ENCODE measurements at places on chromosomes 4 and X.

- DNase-seq: no peak
Observed at GRCh38 chrX:2523911-2524310, 23.1 kb upstream of the DHRSX start.

GRCh38 chrX:71162981-71163380 lies 18.3 kb downstream of the NLGN3 start:
- no peak for DNase-seq

DNA sequence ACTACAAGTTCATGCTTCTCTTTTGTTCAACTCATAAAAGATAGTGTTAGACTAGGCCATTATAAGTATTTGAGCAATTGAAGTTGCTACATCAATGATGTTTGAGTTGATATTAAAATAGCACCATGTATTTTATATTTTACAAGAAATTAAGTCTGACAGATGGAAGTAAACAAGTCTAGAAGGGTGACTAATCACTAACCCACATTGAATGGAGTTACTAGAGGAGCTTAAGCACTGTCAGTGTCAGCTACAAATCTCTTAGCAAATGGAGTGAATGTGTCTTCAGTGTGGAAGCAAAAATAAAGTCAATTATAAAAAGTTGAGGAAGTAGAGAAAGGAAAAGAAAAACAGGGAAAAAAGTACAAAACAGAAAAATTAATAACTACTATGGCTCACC lies 592.5 kb downstream of the PCDH18 start:
- DNase-seq: no peak

- DNase-seq: no peak
Observed at GRCh38 chr4:133483600-133484246, 334.6 kb downstream of the PCDH10 start.

- DNase-seq: no peak
Observed at GRCh38 chr4:124331781-124332180, 380.8 kb downstream of the ANKRD50 start.

DNA sequence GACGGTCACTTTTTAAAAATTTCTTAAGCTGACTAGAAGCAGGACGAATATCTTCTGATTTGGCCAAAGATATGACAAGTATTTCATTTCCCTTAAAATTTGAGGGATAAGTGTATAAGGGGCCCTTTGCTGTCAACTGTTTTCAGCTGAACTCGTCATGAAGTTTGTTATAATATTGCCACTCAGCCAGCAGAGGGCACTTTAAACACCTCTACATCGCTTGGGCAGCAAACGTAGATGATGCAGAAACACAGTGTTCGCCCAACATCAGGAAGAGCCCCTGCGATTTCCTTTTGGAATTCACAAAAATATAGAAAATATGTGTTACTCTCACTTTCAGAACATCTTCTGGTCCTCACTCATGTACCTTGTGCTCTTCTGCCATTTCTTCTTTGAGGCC lies 435.7 kb upstream of the FMR1 start:
- DNase-seq: no peak

DNA sequence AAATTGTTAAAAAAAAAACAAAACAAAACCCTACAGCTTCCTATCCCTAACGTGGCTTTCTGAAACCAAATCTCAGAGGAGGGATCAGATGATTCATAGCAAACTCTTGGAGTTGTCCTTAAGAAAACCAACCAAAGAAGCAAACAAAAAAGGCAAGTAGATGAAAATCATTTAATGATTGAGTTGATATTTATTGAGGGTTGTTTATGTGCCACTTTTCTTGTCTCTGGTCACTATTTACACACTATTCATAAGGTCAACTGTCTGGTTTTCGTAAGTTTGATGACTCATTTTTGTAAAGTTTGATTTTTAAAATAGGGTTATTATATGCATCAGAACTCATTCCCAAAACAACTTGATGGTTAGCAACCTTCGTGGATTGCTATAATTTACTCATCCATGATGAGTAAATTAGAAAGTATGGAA lies 133.4 kb downstream of the UNC5C start:
- DNase-seq: no peak

- DNase-seq: no peak
Observed at GRCh38 chr4:108327642-108328382, 159.1 kb upstream of the LEF1 start.

GRCh38 chr4:15063341-15063740 lies 61.1 kb downstream of the CPEB2 start:
- DNase-seq: no peak

DNA sequence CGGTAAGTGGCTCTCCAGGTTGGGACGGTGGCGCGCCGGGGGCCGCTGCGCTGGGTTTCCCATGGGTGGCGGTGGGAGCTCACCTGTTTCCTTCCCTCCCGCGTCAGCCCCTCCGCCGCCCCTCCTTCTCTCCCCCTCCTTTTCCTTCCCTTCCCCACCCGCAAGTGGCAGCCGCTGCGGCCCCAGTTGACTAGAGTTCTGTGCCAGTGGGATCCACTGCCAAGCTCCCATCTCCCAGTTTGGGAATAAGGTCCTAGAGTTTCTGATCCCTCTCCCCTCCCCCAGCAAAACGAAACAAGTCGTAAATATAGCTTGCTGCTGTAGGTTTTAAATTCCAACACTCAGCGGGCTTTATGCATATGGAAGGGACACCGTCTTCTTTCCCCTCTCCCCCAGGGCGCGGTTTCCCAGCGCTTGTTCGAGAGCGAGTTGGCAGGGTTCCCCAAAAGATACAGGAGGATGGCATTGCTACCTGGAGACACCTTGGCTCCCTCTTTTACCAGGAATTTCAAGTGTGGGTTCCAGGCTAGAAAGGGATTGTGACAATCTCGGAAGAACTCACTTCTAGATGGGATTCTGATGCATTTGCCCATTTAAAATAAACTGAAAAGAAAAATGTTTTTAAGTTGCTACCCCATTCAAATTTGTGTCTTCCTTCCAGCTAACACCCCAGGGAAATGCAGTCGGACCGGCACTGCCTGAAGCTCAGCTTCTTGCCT lies 1.2 kb downstream of the TLL1 start:
- DNase-seq: no peak

GRCh38 chr4:120472447-120473131 lies 405.9 kb upstream of the MAD2L1 start:
- no peak for DNase-seq

DNA sequence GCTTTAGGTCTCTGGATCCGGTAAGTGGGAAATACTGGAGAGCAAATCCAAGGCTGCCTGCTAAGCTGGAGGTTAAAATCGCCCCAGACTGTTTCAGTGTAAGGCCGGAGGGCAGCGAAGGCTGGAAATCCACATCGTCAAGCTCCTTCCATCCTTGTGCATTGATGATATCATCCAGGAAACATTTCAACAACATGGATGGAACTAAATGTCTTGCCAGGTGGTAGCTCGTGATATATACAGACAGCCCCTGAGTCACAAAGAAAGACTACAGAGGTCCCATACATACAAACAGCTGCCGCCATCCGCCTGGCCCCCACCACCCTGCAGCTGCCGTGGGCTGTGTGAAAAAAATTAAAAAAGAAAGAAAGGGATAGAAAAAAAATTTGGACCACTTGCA lies 148.9 kb upstream of the RBPJ start:
- no peak for DNase-seq

GRCh38 chrX:135095715-135096114 lies 24.6 kb downstream of the ETDB start:
- DNase-seq: no peak

DNA sequence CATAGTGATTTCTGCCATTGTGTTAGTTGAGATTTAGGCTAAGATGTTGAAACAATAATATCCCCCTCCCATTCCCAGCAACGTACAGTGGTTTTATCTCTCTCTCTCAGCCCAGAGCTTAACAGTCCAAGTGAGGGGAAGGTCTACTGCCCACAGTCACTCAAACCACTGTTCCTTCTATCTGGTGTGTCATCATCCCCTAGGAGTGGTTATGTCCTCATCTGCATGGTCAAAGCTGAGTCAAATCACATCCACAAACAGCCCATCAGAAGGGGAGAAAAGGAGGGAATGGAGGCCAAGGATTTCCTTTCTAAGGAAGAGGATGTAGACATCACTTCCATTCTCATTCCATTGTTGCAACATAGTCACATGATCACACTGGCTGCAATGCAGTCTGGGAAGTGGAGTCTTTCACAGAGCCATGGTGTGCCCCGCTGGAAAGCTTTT lies 42.8 kb upstream of the CHRNA9 start:
- no peak for DNase-seq

DNA sequence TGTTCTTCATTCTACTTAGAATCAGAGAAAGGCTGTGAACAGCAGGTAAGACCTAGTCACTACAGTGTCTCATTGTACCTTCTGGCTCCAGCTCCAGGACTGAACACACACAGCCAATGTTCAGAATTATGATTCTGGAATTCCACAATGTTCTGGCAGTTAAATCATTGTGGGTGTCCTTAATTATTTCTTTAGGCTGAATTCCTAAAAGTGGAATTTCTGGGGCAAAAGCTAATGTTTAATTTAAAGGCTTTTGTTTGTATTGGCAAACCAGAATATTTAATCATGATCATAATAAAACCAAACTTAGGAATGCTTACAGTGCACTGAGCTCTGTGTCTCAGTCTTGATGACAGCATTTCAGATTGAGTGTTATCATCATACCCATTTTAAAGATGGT lies 67.0 kb upstream of the FAT1 start:
- DNase-seq: no peak

DNA sequence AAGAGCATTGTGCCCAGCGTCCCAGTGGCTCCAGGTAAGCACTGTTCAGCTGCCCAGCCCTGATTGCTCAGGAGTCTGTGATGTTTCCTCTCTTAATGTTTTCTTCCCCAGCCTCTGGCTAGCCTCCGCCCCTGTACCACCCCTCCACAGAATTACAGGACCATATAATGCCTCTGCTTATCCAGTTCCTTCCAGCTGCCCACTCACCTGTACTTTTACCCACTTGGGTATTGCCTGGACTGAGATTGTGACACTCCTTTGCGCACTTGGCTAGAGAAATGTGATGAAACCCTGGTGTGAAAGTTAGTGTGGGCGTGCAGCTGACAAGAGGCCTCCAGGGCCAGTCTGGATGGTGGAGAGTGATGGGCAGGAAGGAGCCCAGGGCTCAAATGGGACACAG lies at the start of gene AWAT2:
TSS of gene AWAT2 (minus strand) at position 14 of the 400 bp plus-strand sequence. CDS start at position 8, 6 bp downstream.
- no peak for DNase-seq

DNA sequence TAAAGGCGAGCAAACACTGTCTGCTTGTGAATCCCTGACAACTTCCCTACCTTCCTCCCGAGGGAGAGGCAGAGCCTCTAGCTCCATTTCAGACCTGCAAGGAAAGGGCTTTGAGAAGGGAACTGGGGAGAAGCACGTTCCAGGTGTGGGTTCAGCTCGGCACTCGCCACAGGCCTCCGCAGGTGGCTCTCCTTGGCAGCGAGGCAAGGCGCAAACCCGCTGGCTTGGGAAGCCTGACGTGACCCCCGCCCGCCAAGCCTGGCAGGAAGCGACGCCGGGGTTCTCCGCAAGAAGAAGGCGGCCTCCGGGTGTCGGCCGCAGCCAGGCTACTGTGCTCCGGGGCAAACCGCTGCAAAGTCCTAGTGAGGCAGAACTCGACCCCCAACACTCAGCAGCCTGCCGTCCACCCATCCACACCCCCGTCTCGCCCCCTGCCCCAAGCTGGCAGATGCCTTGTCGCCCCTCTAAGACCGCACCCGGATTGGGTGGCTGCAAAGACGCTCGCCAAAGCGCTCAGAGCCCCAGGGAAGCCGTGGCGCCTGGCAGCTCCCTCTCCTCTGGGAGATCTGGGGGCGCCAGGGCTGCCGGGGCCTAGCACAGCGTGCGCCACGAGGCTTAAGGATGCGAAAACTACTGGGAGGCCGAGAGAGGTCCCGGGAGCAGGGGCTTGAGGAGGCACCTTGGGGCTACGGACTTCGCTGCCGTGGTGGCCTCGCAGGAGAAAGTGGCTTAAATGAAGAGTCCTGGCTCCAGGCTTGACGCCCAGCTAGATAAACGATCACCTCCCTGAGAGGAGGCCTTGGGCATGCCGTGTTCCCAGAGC lies 21.8 kb downstream of the NKX3-2 start:
- DNase-seq: no peak

DNA sequence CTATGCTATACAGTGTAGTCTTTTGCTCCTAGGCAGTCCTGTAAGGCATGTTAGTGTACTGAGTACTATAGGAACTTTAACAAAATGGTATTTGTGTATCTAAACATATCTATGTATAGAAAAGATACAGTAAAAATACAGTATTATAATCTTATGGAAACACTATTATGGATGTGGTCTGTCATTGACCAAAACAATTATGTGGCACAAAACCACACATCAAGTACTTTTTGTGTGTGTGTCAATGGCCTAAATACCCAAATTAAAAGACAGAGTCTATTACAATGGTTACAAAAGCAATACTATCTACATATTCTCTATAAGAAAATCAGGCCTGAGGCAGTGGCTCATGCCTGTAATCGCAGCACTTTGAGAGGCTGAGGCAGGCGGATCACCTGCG lies 610.2 kb upstream of the NDST4 start:
- DNase-seq: no peak

DNA sequence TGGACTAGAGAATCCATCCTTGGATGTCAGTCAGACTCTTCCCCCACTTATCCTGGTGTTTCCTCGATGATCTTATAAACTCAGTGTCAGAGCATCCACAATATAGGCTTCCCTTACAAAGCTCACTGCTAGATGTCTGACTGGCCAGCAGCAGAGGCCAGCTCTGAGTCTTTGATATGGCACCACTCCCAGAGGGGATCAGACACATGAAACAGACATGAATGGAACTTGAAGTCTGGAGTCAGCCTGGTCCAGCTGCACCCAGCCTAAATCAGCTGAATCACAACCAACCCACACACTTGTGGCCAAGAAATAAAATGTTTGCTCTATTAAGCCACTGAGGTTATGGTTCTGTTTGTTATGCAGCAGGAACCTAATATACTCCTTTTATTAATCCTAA lies 129.6 kb upstream of the MED14 start:
- no peak for DNase-seq

DNA sequence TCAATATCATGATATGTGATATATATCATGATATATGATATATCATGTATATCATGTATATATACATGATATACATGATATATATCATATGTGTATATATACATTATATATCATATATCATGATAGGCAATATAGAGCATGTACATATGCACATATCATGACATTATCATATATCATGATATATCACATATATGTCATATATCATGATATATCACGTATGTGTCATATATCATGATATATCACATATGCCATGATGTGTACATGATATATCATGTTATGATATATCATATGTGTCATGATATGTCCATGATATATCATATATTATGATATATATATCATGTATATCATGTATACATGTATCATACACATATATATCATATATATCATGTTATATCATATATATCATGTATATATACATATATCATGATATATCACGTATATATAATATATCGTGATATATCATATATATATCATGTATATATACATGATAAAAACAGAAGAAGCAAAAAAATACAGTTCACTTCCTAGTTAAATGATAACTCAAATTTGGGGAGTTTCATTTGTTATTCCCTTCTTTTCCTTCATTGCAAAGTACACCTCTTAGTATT lies 670.1 kb upstream of the EPHA5 start:
- DNase-seq: no peak
